ENCODE measurements at places on chromosomes 3 and 15.

DNA sequence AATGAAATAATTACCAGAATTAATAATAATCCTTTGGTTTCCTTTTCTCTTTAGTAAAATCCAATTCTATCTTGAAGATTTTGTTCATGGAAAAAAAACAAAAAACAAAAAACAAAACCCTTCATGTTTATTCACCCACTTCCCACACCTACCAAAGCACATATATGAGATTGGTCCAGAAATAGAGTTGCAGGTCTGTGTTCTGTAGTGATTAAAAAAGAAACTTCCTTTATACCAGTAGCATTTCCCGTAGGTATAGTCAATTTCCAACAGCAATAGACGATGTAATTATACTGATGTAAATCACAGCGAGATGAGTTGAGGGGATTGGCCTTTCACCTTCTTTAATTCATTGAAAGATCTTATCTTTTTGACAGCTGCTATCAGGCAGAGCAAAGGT is 194.6 kb downstream of the SOX2 start:
- no peak for DNase-seq

DNA sequence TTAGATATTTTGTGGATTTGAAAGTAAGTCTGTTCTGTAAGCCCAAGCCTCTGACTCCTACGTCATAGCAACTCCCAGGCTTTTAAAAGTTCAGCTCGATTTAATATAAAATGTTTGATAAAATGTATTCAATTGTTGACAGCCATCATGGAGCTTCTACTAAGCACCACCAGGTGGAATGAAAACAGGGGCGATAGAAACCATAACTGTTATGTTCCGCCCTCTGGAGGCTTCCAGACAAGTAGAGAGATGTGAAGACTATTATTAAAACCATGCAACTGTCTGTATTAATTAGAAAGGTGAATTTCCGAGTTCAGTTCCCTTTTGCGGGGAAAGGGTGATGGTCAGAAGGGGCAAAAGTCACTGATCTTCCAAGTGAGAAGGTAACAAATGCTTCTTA is 292.2 kb downstream of the NR2F2 start:
- DNase-seq, result no peak

- peak; percentile 29 for DNase-seq
These were observed 25.4 kb downstream of the KY start for GRCh38 chr3:134625462-134625861.

- DNase-seq, result no peak
These were observed 234.9 kb upstream of the HES1 start for GRCh38 chr3:193901007-193901406.

DNA sequence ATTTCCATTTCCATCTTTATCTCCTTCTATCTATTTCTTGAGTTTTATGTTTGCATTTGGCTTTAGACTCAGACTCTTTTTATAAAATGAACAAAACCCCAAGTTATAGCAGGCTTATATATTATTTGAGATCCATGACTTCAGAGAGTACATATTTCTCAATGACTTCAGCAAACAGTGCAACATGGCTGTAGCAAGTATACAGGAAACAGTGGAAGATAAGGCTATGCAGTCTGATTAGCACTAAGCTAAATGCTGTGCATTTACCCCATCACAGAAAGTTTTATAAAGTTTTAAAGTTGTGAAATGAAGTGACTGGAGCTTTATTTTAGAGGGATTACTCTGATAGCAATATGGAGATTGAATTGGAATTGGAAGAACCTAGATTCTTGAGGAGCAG is 463.5 kb upstream of the TGFBR2 start:
- DNase-seq, result no peak

- no peak for DNase-seq
These were observed 12.1 kb upstream of the MGA start for GRCh38 chr15:41648097-41648496.

GRCh38 chr15:45320581-45321205 is 57.7 kb downstream of the GATM start:
- no peak for DNase-seq

- DNase-seq, result no peak
These were observed 268.9 kb downstream of the UACA start for GRCh38 chr15:70494517-70494851.

GRCh38 chr3:1531981-1532380 is 439.2 kb downstream of the CNTN6 start:
- no peak for DNase-seq

DNA sequence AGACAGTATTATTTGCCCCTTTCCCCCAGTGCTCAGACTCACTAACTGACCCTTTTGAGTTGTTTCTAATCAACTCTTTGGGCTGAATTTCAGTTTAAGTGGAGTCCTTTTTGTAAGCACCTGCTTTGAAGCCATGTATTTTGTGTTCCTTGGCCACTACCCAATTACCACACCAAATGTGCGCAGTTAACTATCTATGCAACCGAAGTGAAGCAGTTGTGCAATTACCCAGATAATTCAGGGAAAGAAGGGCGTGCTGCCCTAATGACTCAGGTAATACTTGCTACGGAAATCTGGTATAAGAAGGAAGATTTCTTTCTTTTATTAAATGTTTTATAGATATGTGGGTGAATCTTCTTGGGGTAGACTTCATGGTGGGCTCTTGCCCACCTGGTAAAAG is 371.9 kb upstream of the TBL1XR1 start:
- no peak for DNase-seq

GRCh38 chr3:69692761-69693160 is 46.5 kb upstream of the MITF start:
- no peak for DNase-seq

DNA sequence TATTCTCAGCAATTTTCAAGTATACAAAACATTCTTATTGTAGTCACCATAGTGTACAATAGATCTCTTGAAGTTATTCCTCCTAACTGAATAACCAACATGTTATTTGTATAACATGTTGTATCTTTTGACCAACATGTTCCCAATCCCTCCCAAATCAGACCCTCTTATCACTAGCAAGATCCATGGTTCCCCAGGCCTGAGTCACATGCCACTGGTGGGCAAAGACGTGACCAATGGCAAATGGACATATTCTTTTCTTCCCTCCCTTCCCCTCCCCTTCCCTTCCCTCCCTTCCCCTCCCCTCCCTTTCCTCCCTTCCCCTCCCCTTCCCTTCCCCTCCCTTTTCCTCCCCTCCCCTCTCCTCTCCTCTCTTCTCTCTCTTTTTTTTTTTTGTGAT is 45.4 kb downstream of the AMOTL2 start:
- DNase-seq, result no peak

DNA sequence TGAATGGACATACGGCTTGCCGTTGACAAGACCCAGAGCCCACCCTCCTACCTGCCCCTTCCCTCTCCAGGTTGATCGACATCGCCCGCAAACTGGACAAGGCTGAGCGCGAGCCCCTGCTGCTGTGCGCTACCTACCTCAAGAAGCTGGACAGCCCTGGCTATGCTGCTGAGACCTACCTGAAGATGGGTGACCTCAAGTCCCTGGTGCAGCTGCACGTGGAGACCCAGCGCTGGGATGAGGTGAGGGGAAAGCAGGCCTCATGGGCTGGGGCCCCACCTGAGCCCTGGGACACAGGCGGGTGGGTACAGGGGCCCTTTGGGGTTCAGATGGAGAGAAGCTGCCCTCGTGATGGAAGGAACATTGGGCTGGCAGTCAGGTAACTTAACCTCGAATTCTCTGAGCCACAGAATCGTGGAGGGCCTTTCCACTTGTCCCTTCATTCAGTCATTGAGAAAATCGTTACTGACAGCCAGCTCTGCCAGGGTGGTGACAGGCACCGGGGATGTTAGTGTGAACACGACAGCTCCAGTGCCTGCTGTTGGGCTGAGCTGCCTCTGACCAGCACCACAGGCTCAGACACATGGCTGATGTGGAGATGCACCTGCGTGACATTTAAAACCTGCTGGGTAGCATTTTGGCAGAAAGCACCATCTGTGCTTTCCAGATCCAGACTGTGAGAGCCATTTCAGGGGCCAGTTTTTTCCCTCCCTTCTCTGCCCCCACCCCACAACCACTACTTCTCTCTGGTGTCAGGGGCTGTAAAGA is 25.6 kb upstream of the RHO start:
- no peak for DNase-seq

GRCh38 chr3:61560517-61561373 is 626 bp upstream of the PTPRG start:
- DNase-seq, result peak; percentile 90

DNA sequence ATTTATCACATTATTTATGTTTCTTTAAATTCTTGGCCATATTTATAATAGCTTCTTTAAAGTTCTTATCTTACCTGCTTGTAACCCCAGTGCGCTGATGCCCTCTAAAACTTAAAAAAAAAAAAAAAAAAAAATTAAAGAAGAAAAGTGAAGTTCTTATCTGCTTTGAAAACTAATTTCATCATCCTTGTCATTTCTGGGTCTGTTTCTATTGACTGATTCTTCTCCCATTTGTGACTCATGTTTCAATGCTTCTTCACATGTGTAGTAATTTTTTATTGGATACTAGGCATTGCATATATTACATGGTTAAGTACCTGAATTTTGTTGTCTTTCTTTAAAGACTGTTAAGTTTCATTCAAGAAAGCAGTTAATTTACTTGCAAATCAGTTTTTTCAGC is 3.4 kb upstream of the SEC22A start:
- DNase-seq, result no peak

DNA sequence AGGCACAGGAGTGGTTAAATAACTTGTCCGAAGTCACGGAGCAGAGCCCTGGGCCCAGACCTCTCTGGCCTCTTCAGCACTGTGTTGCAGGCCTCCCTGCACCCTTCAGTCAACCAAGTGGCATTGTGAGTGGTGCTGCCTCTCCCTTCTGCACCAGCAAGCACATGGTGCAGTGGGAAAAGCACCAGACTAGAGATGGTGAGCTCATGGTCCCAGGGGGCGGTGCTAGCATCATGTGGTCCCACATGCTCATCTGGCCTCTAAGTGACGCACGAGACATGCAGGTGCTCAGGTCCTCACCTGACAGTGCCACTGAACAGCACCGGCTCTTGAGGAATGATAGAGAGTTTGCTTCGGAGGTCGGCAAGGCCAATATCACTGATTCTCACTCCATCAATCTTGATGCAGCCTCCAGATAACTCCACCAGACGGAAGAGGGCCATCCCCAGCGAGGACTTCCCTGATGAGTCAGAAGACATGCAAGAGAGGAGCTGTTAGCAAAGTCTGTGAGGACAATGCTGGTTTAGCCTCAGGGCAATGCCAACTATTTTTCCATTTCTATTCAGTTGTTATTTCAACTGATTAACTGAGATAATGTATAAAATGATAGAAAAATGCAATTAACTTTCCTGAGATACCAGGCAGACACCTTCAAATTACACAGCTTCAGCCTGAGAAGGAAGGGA is 53.1 kb upstream of the PARL start:
- no peak for DNase-seq

GRCh38 chr15:36671017-36671416 is 91.6 kb downstream of the CDIN1 start:
- DNase-seq, result no peak

- DNase-seq, result no peak
These were observed 31.7 kb downstream of the SLC4A7 start for GRCh38 chr3:27452368-27453090.

GRCh38 chr15:90564590-90564989 is 34.9 kb downstream of the CRTC3 start:
- no peak for DNase-seq

DNA sequence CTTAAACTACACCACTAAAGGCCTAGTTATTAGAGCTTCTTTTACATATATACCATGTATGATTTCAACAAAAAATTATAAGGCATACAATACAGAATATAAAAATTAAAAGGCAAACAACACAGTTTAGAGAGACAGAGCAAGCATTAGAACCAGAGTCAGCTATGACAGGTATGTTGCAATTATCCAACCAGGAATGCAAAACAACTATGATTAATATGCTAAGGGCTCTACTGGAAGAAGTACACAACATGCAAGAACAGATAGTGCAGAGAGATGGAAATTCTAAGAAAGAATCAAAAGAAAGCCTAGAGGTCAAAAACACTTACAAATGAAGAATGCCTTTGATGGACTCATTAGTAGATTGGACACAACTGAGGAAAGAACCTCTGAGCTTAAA is 39.6 kb downstream of the CCDC54 start:
- no peak for DNase-seq

- no peak for DNase-seq
These were observed 4.3 kb downstream of the SELENOT start for GRCh38 chr3:150607267-150608065.

GRCh38 chr3:6097556-6097955 is 763.4 kb upstream of the GRM7 start:
- DNase-seq, result no peak
